ENCODE measurements at places on chromosomes 13 and 19.
A peak's percentile ranks its signal among the peaks of the same experiment; 100 is the strongest.

- no peak for DNase-seq
Observed at GRCh38 chr13:35720290-35720689, 243.8 kb upstream of the MAB21L1 start.

- no peak for DNase-seq
Observed at GRCh38 chr19:31254180-31254551, 95.1 kb downstream of the TSHZ3 start.

DNA sequence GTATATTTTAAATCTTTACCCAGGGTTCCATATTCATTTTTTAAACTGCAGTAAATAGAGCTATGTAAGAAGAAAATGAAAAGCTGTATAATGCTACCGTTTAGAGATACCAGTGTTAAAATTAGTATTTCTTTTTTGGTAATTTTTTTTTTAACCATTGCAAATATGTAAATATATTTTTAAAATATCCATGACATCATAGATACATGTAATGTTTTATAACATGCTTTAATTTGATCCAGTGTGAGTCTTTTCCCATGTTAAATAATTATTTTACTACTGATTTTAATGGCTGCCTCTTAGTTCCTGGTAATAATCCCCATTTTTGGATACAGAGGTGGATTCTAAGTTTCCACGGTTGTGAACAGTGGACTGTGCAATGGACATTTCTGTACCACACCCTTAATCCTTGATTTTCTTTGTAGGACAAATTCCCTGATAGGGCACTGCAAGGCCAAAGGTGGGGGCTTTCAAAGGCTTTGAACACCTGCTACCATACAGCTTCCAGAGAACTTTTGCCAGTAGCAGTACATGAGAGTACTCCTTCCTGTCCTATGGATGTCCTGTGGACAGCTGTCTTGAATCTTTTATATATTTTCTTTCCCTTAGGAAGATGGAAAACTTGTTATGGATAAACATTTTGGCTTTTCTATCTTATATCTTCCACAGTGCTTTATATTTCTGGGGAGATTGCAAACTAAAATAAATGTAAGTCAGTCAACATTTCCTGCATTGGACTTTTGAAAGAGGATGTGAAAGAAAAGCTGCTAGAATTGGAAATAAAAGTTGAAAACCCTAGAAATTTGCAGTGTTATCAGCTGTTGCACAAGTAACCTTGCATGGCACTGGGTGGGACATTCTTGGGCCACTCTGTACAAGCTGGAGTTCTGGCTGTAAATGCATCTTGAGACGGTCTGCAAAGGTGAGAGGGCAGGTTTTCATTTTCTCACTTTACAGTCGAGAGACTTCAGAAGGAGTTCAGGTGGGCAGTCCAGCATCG lies 46.8 kb downstream of the ARHGEF7 start:
- DNase-seq = no peak

DNA sequence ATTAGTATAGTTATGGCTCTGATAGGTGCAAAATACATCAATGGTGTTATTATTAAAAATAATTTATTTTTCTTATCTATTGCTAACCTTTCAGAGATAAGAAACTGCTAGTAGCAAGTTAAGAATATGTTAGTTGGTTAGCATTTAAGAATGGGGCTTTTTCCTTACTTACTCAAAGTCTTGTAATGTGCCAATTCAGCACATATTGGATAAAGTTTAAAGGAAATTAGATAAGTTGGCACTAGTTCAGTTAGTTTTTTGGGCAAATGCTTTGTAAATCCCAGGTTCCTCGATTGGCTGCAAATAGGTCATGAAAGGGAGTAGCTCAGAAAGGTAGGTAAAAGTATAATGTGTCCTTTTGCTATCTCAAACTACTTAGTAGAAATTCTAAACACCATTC lies 2806.7 kb downstream of the PCDH9 start:
- no peak for DNase-seq

DNA sequence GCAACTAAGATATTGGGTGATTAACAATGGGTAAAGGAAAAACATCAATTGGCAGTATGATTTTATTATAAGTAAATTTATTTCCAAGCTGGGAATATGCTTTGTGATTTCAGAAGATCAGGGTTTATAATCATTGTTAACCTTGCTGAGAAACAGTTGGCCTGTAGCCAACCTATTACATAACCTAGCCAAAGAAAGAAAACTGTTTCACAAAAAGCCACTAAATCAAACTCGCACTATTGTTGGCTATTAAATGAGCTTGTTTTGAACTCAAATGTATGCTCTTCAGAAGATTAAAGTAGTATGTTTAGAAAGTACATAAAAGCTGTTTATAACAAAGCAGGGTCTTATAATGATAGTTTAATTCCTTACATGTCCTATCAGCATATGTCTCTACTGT lies 151.7 kb downstream of the LHFPL6 start:
- DNase-seq = peak; percentile 2

GRCh38 chr13:45953082-45953481 lies 99.5 kb downstream of the ZC3H13 start:
- no peak for DNase-seq

GRCh38 chr13:113652404-113653263 lies 5.4 kb downstream of the ATP4B start:
- no peak for DNase-seq

- DNase-seq = peak; percentile 84
Observed at GRCh38 chr19:33376423-33376822, 2.9 kb downstream of the CEBPG start.

DNA sequence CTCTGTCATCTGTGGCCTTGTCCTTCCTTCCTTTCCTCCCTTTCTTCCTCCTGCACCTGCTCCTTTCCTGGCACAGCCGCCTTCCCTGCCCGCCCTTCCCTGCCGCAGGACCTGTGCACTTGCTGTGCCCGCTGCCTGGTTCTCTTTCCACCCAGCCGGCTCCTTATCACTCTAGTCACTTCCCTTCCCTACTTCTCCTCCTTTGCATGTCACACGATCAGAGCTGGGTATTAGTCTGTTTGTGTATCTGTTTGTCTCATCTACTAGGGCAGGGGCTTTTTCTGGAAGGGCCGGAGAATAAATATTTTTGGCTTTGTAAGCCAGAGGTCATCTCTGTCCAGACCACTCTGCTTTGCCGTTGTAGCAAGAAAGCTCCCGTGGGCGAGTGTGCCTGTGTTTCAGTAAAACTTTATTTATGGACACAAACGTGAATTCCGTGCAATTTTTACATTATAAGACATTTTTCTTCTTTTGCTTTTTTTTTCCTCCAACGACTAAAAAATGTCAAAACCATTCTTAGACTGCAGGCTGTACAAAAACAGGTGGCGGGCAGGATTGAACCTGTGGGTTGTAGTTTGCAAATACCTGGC lies 6.1 kb downstream of the KDM4B start:
- DNase-seq = no peak

GRCh38 chr19:21655540-21656126 lies 111.7 kb downstream of the ZNF100 start:
- DNase-seq = no peak

DNA sequence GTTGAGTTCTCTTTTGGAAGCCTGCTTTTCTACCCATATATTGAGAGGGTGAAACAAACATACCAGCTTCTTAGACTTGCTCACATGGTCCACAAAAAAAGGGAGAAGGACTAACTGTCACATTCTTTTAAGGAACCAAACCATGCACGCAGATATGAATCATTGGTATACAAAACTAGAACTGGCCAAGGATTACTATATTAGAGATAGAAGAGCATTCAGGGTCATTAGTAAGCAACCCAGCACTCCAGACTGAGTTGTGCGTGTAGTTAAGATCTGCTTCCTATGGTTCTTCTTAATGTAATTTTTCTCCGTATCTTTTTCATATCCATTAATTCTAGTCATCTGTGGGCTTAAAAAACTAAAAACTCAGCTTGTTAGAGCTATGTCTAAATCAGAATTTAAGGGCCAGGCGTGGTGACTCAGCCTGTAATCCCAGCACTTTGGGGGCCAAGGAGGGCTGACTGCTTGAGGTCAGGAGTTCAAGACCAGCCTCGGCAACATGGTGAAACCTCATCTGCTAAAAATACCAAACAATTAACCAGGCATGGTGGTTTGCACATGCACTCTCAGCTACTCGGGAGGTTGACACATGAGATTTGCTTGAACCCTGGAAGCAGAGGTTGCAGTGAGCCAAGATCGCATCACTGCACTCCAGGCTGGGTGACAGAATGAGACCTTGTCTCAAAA lies 19.6 kb downstream of the ALG5 start:
- DNase-seq = no peak

DNA sequence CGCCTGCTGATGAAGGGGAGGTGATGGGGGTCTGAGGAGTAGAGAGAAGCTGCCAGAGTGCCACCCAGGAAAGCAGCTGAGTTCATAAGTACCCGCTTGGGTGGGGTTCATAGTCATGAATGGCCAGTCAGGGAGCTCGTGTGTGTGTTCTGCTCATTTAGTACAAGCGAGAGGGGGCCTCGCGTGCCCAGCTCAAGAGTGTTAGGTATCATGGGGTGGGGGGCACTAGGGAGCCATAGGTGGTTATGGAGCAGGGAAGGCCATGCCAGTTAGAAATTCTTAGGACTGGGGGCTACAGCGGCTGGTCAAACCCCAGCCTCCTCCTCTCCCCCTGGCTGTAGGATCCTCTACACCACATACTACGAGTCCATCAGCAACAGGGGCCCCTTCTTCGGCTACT lies 46.8 kb downstream of the CD320 start:
- DNase-seq = no peak

- no peak for DNase-seq
Observed at GRCh38 chr13:79056706-79057105, 349.3 kb downstream of the RBM26 start.

DNA sequence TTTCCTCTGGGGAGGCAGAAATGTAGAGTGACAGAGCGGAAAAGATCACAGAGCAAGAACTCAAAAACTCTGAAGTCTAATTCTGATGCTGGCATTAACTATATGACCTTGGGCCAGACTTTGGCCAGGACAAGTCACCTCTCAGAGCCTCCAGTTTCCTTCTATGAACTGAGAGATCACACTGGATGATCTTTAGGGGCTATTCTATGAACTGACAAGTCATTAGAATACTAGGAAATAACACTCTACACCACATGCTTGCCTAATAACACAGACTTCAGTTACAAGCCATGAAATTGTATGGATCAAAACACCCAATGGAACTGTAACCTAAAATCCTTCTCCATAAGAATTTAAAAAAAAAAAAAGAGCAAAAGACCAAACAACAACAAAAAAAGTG lies 16.9 kb downstream of the SLC25A30 start:
- peak; percentile 47 for DNase-seq

DNA sequence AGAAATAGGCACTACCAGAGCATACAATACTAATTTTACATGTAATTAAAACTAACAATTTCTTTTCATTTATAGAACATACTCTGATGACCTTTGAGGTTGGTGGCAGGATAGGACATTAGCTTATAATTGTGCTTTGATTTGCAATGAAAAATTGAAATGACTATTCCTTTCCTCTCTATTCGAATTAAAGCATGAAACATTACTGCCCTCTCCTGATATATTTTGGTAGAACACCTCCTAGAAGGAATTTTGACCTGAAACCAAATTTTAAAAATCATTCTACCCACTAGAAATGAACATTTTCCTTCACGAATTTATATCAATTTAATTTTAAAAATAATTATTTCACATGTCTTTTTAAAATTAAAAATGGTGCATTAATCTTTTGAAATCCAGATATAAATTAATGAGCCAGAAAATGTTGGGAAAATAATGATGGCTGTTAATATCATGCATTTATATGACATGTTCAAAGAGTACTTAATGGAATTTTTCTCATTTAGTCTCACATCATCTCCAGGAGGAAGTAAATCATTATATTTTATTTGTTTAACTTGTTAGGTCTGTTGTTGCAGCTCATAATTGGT lies 556.3 kb upstream of the ARGLU1 start:
- DNase-seq = peak; percentile 58

Measured in small intestine (tissue), 16 donors.